ENCODE measurements at places on chromosomes 6 and 20.

DNA sequence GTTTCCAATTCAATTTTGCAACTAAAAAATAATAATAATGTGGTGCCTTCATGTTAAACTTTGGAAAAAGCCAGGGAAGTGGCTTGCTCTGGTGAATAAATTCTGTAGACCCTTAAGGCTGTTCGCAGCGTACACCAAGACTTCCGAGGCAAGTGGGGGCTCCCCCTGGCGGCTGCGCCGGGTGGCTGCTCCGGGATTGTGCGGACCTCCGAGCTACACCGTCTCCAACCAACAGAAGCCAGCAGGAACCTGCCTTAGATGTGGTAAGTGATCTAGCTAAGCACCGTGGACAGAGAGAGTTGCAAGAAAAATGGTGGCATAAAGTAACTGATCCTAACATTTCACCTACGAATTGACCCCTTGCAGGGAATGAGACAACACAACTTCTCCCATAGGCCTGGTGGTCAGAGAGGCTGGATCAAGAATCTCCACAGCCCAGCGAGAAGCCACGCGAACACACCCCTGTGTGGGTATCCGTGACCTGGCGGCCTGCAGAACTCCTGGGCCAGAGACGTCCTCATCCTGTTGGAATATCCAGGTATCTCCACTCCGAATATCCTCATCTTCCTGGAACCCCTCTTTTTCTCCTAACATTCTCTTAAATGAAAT lies 69.6 kb downstream of the TBXT start:
- DNase-seq = peak; percentile 51

DNA sequence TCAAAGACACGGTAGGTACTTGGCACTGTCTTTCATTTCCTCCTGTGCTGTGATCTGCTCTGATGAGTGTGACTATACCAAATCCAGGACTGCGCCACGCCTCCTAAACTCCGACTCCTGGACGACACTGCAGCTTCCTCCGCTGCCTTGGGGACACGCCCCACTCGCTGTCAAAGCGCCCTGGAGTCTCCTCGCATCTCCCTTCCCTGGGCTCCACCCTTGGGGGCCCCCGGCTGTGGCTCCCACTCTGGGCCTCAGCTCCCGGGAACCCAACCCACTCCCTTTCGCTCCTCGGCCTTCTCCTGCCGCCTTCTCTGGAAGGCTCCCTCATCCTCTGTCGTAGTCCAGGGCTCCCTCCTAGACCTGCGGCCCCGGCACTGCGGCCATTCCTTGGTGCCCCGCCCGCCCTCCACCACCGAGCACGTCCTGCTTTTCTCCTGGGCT lies 61.2 kb downstream of the RSPH3 start:
- DNase-seq = peak; percentile 17

DNA sequence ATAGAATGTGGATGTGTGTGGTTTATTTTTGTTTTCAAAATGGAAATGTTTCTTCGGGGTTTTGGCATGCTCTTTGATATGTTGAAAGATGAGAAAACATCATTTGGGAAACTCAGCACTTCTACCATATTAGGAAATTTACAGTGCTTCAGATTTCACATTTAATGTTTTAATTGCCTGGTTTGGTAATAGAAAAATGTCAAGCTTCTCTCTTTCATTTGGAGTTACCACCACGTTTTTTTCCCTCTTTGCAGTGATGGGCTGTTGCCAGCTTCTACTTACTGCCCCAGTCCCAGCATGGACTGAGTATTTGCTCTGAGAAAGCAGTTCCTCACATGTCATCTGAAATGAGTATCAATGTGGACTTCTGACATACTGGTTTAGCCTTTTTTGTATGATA lies 267.7 kb downstream of the PRL start:
- DNase-seq = no peak

- DNase-seq = no peak
Measured at GRCh38 chr6:47678739-47679138, 19.6 kb upstream of the ADGRF4 start.

DNA sequence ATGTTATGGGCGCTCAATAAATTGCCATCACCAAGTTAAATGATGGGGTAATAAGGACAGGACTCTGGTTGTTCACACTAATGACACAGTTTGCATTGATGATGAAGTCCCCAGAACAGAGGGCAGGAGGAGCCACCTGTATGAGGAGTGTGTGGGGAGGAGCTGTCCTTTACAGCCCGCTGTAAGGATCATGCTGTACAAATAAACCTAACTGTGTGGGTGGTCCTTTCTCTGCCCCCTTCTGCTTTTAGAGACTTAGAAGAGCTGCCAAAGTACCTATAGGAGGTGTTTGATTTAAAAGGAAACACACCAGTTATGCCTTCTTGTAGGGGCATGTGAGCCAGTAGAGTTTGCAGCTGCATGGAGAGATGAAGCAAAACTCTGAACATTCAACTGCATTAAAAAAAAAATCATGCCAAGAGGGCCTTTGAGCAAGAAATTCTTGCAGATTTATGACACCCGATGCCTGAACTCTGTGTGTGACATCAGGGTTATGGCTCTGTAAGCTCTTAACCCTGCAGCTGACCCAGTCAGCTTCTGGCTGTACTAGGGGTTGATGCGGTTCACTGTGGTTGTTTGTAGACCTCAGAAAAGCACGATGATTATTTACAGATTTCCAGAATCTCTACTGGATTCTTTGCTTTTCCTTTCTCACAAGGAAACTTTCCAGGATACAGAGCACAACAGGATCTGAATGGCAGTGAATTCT lies 67.4 kb downstream of the UST start:
- DNase-seq = no peak

- no peak for DNase-seq
Measured at GRCh38 chr20:44884907-44885391, 556 bp upstream of the YWHAB start.

GRCh38 chr20:21048841-21049273 lies 57.3 kb downstream of the LINC00237 start:
- peak; percentile 51 for DNase-seq

- no peak for DNase-seq
Measured at GRCh38 chr20:47295921-47296426, 60.5 kb downstream of the ZMYND8 start.

DNA sequence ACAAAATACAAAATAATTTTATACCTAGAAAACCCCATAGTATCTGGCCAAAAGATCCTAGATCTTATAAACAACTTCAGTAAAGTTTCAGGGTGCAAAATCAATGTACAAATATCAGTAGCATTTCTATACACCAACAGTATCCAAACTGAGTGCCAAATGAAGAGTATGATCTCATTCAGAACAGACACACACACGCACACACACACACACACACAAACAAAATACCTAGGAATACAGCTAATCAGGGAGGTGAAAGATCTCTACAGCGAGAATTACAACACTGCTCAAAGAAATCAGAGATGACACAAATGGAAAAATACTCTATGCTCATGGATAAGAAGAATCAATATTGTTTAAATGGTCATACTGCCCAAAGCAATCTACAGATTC lies 49.2 kb downstream of the TOMM6 start:
- DNase-seq = no peak

DNA sequence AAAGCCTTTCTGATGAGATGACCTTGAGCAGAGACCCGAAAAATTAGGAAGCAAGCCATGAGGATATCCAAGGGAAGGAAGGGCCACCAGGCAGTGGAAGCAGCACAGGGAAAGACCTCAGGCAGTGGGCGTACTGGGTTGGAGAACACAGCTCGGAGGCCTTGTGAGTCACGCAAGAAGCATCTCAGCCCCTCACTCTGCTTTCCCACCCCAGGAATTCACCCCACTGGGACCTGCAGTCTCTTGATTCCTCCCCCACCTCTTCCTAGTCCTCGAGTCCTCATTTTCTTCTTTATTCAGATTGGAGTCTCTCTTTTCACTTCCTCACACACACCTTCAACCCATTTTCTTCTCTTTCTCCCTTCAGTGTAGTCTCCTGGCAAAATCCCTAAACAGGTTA lies 27.0 kb downstream of the RPRD1B start:
- no peak for DNase-seq

GRCh38 chr20:18032977-18033892 lies 24.5 kb downstream of the OVOL2 start:
- no peak for DNase-seq

All from inflammatory macrophage (primary cell).